Coronary artery (tissue), 2 donors: ENCODE measurements at places on chromosomes 1 and 21.

- DNase-seq: no peak
Measured at GRCh38 chr1:154327466-154328317, 2.4 kb downstream of the ATP8B2 start.

DNA sequence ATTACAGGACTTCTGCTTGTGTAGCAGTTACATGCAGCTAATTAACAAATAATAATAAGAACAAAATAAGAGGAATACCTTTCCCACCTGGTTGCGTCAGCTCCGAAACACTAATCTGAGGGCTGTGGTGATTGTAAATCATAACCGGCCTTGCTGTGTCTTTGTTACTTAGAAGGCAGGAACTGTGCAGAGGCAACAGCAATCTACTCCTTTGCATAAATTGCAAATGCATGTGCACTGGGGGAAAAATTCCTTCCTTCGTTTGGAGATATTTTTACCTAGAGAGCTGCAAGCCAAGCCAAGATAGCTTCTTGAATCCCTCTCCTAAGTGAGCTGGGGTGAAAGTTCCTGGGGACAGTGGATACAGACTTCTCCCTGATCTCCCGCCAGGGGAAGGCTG lies 46.0 kb downstream of the NKAIN1 start:
- DNase-seq: no peak

GRCh38 chr1:87603626-87604025 lies 274.9 kb downstream of the LMO4 start:
- no peak for DNase-seq

- peak; percentile 38 for DNase-seq
Measured at GRCh38 chr1:117629625-117630422, 24.0 kb downstream of the TENT5C start.

GRCh38 chr21:27329255-27329851 lies 362.5 kb upstream of the ADAMTS5 start:
- no peak for DNase-seq

DNA sequence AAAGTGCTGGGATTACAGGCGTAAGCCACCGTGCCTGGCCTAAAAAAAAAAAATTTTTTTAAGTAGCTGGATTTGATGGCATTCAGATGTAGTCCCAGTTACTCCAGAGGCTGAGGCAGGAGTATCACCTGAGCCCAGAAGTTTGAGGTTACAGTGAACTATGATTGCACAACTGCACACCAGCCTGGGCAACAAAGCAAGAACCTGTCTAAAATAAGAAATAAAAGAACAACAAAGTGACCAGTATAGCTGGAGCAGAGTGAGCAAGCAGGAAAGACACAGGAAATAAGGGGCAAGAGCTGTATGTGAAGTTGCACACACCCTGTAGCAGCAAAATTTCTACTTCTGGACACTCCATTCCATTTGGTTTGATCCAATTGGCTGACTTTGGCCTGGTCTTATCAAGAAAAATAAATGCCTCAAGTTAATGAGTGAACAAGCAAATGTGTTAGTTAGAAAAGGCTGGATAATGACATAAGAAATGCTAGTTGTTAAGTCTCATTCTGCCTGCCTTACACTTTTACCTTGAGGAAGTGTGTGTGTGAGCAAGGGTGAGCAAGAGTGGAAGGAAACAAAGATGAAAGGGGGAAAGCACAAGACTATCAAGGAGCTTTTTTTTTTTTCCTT lies 7.9 kb downstream of the ATP5IF1 start:
- no peak for DNase-seq

- no peak for DNase-seq
Measured at GRCh38 chr1:50701706-50702317, 258.3 kb downstream of the FAF1 start.

- no peak for DNase-seq
Measured at GRCh38 chr1:211231873-211232272, 27.3 kb upstream of the RCOR3 start.

GRCh38 chr1:207073906-207074820 lies 14.5 kb upstream of the C4BPB start:
- no peak for DNase-seq

GRCh38 chr1:26839339-26839722 lies 12.8 kb downstream of the ZDHHC18 start:
- DNase-seq: no peak

- no peak for DNase-seq
Measured at GRCh38 chr1:231682779-231683178, 56.2 kb downstream of the DISC1 start.

GRCh38 chr1:53573522-53573921 lies 114.3 kb downstream of the DMRTB1 start:
- DNase-seq: no peak

- no peak for DNase-seq
Measured at GRCh38 chr1:184072376-184072775, 20.8 kb downstream of the TSEN15 start.

GRCh38 chr1:241485145-241485544 lies 34.4 kb downstream of the FH start:
- no peak for DNase-seq

DNA sequence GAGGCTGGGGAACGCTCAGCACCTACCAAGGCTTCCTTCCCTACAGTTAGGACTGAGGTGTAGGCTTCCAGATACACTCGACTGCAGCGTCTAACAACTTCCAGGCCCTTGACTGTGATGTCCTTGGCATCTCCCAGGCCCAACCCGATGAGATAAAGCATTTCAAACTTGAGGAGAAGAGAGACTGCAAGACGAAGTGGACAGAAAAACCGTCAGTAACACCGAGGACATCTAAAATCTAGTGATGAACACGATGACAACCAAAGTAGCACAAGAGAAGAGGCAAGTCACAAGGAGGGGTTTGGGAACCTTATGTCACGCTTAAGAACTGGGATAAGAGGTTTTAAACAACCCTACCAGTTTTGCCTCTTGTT lies 314 bp downstream of the DPH5 start:
- DNase-seq: no peak

DNA sequence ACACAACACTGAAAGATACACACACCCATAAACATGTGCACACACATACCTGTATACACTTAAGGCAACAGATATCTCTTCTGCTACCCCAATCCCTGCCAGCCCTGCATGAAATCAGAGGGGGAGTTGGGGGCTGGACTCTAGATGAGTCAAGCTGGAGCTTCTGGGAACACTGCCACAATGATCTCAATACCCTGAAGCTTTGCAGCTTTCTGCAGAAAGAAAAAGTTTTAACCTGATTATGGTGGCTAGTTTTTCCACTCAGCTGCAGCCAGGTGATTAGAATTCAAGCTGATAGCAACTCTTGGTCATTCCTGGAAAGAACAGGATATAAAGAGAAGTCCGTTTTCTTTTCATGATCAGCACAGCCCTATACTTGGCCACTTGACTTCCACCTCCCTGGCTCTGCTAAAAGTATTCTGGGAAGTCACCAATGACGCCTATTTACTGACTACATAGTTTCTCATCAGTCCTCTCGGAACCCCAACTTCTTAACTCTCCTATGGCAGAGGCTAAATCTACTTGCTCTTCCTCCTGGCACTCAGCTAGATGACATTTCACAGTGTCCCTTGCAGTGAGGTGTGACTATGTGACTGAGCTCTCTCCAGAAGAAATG lies 20.7 kb upstream of the DNASE2B start:
- DNase-seq: no peak

DNA sequence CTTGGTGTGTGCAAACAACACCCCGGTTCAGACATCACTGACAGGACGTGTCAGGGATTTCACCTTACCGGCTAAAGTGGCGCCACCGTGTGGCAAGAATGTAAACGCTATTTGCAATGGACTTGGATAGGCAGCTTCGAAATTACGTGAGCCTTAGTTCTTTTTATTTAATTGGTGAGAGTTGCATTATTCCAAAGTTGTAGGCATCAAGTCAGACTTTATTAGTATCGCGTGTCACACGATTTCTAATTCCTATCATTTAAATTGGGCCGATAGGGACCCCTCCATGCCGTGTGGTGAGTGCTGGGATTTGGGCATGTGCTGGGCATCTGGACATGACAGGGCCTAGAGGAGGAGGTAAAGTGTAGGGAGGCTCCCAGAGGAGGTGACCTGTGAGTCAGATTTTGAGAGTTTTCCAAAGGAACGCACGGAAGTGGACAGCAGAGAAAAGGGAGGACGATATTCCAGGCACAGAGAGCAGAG lies 14.5 kb upstream of the CPT2 start:
- no peak for DNase-seq

- no peak for DNase-seq
Measured at GRCh38 chr1:164578479-164579200, 19.7 kb downstream of the PBX1 start.
